Activated T-helper 2 cell treated with anti-CD3 and anti-CD28 coated beads, Interferon-gamma antibody, Interleukin-2, Interleukin-4, amounts not matched to agents 10 μg/mL and 5 μg/mL and 100 μg/mL, durations not matched to agents 14 hours and 24 hours and 36 hours (primary cell): ENCODE measurements at places on chromosomes 6 and 20. TPM values are rescaled to one million over a fixed set of nuclear protein-coding genes. Genes with fewer than 3 reads are reported as not detected.

GRCh38 chr6:10381133-10381829, 33.6 kb downstream of the TFAP2A start:
- peaks cover 7% of the 10 kb centered on the region for H3K36me3 ChIP-seq
- H3K4me1 ChIP-seq: peaks cover 4% of the 10 kb centered on the region
- H3K27me3 ChIP-seq: peaks cover 53% of the 10 kb centered on the region
- DNase-seq: no peak
- no peak overlapping the region for H3K4me3 ChIP-seq
- no peak overlapping the region for H3K27ac ChIP-seq

GRCh38 chr6:21193790-21194475, 399.6 kb upstream of the SOX4 start:
- peaks cover 19% of the 10 kb centered on the region for H3K36me3 ChIP-seq
- no peaks in the 10 kb centered on the region for H3K27me3 ChIP-seq
- no peak for DNase-seq
- H3K27ac ChIP-seq: no peak overlapping the region
- peaks cover 25% of the 10 kb centered on the region for H3K4me1 ChIP-seq
- H3K4me3 ChIP-seq: no peak overlapping the region

Gene CSTF1
- total RNA-seq: 51.2 and 52.1 TPM in 2 replicates

Gene PSORS1C1
- not detected in 2 replicates for total RNA-seq

- DNase-seq: no peak
- no peaks in the 10 kb centered on the region for H3K27me3 ChIP-seq
- H3K4me3 ChIP-seq: no peak overlapping the region
- H3K27ac ChIP-seq: no peak overlapping the region
Observed at GRCh38 chr6:3268680-3269079, 9.9 kb downstream of the PSMG4 start.
